ENCODE measurements at places on chromosomes 12 and 14. TPM values are rescaled to one million over a fixed set of nuclear protein-coding genes. Genes with fewer than 3 reads are reported as not detected.

DNA sequence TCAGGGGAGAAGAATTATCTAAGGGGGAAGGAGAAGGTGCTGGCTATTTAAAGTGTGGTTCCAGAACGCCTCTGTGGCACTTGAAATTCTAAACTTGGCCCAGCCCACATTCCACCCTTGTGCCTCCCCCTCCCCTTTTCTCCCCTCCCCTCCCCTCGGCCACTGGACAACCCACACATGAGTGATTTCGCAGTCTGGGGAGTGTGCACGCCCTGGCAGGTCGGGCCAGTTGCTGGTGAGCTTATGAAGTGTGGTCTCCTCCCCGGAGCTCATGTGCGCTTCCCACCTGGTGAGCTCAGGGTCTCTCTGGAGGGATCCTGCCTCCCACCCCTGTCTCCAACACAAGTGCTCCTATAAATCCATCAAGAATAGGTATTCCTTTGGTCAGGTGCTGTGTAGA, at the start of gene SLC6A13:
SLC6A13 (minus strand) TSS at position 20 of the 400 bp plus-strand sequence. CDS start 2,784 bp downstream, outside the sequence.
- DNase-seq, result no peak

GRCh38 chr12:2998789-2999264, 39.6 kb downstream of the TEAD4 start:
- no peak for DNase-seq

- DNase-seq, result no peak
Measured at GRCh38 chr12:89507015-89507824, 17.4 kb downstream of the GALNT4 start.

- no peak for DNase-seq
Measured at GRCh38 chr12:47094804-47095203, 15.0 kb upstream of the AMIGO2 start.

DNA sequence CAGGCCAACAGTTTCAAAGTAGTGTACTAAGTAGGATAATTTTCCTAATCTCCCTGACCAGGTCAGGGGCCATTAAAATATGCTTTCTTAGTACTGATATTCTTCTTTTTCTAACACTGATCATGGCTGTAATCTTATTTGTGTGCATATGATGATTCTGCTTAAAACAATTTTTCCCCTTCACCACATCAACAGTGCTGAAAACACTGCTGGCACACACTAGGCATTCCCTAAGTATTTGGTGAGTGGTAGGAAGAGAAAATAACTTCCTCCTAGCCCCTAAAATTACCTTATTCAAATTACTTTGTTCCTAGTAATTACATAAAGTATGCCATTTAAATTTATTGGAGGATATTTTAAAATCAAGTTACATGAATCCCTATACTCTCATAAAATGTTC, 49.9 kb upstream of the BBS10 start:
- no peak for DNase-seq

GRCh38 chr14:64580467-64580866, 30.7 kb downstream of the PPP1R36 start:
- DNase-seq, result no peak

GRCh38 chr12:105773471-105773870, 365.3 kb downstream of the NUAK1 start:
- no peak for DNase-seq

DNA sequence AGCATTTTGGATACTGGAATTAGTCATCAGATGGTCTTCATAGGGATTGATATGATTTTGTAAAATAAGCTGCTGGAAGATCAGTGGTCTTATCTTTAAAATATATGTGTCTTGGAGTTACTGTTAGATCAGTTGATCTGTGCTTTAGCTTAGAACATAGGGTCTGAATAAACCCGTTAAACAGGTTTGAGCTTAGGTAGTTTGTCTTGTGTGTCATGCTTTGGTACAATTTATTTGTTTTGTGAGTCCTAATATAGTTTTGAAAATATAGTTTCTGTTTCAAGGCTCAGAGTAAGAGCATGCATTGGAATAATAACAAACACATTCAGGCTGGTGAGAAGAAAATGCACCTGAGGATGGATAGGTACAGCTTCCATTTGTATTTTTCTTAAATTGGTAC, 505.0 kb downstream of the SLC16A7 start:
- DNase-seq, result no peak

DNA sequence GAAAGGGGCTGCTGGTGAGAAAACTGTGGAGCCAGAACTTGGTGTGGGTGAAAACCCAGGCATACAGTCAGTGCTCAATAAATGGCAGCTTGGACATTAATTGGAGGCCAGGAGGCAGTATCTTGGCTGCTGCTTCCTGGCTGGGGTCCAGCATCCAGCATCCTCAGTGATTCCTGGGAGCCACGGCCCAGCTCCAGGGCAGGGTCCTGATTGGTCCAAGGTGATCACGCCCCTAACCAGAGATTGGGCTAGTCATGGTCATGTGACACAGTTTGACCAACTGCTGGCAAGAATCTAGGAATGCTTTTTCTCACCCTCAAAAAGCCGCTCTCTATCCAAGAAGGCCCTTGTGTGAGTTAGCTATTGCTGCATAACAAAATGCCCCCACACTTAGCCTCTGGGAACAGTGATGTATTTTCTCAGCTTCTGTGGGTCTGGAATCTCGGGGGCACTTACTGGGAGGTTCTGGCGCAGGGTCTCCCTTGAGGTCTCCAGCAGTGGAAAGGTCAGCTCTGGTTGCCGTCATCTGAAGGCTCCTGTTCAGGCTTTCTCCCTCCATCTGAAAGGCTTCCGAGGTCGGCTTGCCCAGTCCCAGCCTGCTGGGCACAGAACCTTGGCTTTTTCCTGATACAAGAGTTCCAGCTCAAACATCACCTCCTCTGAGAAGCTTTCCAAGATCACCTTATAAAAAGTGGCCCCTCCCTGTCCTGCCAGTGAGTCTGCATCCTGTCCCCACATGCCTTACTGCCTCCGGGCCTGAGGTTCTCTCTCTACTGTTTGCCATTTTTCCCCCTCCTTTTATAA, 119.2 kb upstream of the NCOR2 start:
- DNase-seq, result no peak

DNA sequence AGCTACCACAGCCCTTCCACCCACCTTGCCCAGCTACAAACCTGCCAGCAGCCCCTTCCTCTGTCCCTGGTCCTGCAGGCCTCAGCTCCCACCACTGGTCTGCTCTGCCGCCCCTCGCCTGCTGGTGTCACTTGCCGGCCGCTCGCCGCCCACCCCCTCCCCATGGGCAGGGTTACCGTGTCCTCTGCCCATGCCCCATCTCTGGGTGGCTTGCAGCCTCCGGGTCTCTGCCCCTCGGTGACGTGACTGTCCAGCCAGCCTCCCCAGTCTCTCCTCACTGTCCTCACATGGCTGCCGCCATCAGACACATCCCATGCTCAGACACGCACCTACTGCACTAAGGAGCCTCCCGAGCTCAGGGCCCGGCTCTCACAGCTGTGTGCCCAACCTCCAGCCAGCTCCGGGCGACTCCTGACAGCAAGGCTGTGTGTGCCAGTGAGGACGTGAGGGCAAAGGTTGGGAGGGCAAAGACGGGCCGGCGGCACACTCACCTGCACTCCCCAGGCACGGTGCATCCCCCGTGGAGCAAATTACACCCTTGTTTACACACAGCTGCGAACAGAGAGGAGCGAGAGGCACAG, 13.4 kb downstream of the JAG2 start:
- no peak for DNase-seq

DNA sequence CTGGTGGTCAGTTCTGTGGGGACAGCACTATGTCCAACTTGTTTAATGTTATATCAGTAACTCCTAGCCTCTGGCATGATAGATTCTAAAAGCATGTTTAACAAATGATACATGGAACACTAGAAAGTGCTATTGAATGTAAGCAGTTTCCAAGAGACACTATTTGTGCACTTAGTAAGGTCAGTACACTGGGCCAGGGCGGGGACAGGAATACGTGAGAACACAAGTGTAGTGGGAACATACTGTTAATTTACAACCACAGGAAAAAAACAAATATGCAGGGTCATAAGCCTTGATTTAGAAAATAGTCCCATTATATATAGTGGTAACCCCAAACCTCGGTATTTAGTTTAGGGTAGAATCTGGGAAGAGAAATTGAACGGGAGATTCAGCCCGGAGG, 88.9 kb upstream of the SLC38A2 start:
- no peak for DNase-seq

DNA sequence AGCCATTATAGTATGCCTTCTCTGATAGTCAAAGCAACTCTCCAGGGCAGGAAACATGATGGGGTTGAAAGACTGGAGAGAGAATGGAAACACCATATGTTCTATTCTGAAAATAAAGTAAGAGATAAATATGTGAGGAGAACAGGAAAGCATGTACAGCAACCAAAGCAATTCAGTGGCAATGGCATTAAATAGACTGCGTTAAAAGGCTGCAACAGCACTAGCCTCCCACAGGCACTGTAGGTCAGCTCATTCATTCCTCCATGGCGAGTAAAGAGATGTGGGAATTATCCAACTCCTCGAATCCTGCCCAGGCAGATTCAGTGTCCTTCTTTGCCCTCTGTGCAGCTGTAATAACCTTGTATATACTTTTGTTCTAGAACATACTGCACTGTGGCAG, 43.8 kb downstream of the ANO6 start:
- no peak for DNase-seq

- DNase-seq, result no peak
Measured at GRCh38 chr14:70069186-70069585, 119.6 kb downstream of the SLC8A3 start.

GRCh38 chr14:69090187-69090789, 62.6 kb downstream of the DCAF5 start:
- no peak for DNase-seq

DNA sequence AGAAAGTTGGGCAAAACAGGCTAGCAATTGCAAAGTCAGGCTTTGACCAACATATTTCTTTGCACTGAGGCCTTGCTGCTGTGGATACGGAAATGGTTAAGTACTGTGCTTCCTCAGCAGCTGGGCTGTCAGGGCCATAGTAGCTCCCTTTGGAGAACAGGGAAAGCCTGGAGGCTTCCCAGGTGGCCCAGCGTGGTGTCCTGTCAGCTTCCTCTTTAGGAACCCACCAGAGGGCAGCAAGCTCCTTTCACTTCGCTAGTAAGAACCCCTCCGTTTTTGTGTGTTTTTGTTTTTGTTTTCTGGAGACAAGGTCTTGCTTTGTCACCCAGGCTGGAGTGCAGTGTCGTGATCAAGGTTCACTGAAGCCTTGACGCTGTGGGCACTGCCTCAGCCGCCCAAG, 1.7 kb upstream of the CFAP251 start:
- no peak for DNase-seq

- no peak for DNase-seq
Measured at GRCh38 chr12:113062502-113063395, 6.2 kb downstream of the DTX1 start.

- DNase-seq, result no peak
Measured at GRCh38 chr14:74429221-74429691, 3.2 kb upstream of the SYNDIG1L start.

GRCh38 chr14:76152333-76152681, 585 bp downstream of the GPATCH2L start:
- no peak for DNase-seq

- no peak for DNase-seq
Measured at GRCh38 chr14:76866456-76866855, 40.2 kb downstream of the LRRC74A start.

- DNase-seq, result no peak
Measured at GRCh38 chr12:9867531-9867930, 1.6 kb downstream of the CLEC2B start.

Gene SIX1
- total RNA-seq, result 0.79 TPM

Gene MYH6
- total RNA-seq, result 0.04 TPM

Gene LALBA
- not detected for total RNA-seq

Gene GUCY2C
- total RNA-seq, result 1.2 TPM

Gene SYT1
- total RNA-seq, result 4.2 TPM

Gene CMAS
- total RNA-seq, result 55.8 TPM

Gene KCNJ8
- 2.2 TPM for total RNA-seq
